Left lung (tissue), 14 donors: ENCODE measurements at places on chromosomes 2 and 18. TPM values are rescaled to one million over a fixed set of nuclear protein-coding genes. Genes with fewer than 3 reads are reported as not detected.

DNA sequence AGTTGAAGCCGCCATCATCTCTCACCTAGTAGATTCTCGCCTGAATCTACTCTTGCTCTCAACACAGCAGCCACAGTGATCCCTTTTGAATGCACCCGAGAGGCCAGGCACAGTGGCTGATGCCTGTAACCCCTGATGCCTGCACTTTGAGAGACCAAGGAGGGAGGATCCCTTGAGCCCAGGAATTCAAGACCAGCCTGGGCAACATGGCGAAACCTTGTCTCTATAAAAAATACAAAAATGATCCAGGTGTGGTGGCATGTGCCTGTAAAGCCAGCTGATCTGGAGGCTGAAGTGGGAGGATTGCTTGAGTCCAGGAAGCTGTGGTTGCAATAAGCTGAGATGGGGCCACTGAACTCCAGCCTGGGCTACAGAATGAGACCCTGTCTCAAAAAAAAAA is 60.3 kb upstream of the EML4 start:
- DNase-seq, result no peak

GRCh38 chr2:216837740-216838139 is 22.1 kb downstream of the TNP1 start:
- DNase-seq, result no peak

- DNase-seq, result peak; percentile 83
Observed at GRCh38 chr18:80108739-80109675, at the start of gene ADNP2. ADNP2 (plus strand) TSS chr18:80109262; CDS start chr18:80117543, 8,281 bp downstream.

DNA sequence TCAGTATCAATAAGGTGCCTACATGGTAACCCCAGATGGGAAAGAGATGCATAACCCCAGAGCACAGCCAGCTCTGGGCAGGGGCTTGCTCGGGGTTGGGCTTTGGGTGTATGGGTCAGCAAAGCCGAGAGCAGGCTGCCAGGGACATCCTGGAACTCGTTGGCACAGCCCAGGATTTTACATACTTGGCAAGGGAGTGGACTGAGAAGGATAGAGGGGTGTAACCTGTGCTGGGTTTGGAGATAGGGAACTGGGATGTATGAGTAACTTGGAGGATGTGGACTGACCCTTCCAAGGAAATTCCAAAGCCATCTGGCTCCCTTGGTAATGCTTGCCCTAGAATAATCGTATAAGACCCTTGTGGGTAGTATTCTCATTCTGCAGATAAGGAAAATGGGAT is 44.2 kb downstream of the GPR39 start:
- no peak for DNase-seq

Gene SERPINB10
- not detected for total RNA-seq

GRCh38 chr18:55501579-55501978 is 86.4 kb downstream of the TCF4 start:
- no peak for DNase-seq

Gene ARHGEF33
- 1.2 TPM for total RNA-seq

Gene TRIM43
- total RNA-seq, result not detected

Gene GCG
- total RNA-seq, result not detected

Gene UGT1A5
- total RNA-seq, result 0.10 TPM

Gene ORC2
- total RNA-seq, result 25.6 TPM

- no peak for DNase-seq
Observed at GRCh38 chr2:176763851-176764404, 448.7 kb upstream of the HNRNPA3 start.

- no peak for DNase-seq
Observed at GRCh38 chr2:119111115-119111975, 47.2 kb downstream of the C1QL2 start.

DNA sequence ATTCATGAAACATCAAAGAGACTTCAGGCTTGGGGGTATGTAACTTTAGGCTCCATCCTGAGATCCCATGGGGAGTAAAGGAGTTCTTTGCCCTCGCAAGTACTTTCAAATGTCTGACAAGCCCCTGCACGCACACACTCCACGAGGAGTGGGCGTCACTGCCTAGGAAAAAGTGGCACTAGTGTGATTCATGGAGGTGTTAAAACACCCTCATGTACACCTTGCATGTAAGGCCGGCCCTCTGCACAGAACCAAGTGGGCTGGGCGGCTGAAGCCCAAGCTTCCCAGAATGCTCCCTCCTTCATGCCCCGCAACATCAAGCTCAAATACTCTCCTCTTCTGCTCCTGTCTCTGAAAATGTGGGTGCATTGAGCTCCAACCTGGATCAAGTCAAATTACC is 7.8 kb downstream of the HS1BP3 start:
- DNase-seq, result no peak
